ENCODE measurements at places on chromosomes 1 and 21.
A peak's percentile ranks its signal among the peaks of the same experiment; 100 is the strongest.

GRCh38 chr1:56933606-56934005 lies 32.2 kb downstream of the C8B start:
- no peak for DNase-seq

- no peak for DNase-seq
Measured at GRCh38 chr1:29945426-29945825, 709.1 kb downstream of the PTPRU start.

DNA sequence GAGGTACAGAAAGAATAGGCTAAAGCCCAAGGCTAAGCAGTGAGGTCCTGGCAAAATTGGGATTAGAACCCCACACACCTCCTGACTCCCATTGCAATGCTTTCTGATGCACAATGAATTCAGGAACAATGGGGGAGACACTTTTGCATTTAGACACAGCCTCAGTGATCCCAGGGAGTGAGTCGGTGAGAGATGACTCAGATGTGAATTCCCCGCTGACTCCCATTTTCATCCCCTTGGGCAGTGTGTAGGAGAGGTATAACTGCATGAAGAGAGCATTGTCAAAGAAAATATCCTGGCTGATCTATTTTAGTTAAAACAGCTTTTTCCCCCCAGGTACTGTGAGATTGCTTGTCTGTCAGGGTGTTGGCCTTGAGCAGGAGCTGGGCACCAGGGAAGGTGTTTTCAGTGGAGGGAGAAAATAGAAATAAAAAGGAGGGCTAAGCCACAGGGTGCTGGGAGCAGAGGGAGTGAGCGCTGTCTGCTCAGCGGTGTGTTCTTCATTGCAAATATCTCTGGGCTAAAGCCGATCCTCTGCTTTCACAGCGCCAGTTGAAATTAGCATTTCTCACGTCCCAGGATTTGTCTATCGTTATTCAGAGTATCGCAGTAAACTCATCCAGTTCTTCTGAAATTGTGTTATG lies 247.7 kb upstream of the PTBP2 start:
- no peak for DNase-seq

- no peak for DNase-seq
Measured at GRCh38 chr1:183097438-183098051, 74.3 kb downstream of the LAMC1 start.

GRCh38 chr1:19688041-19688842 lies 23.6 kb downstream of the HTR6 start:
- DNase-seq, result peak; percentile 57
